ENCODE measurements at places on chromosomes 16 and 17.
A peak's percentile ranks its signal among the peaks of the same experiment; 100 is the strongest.

GRCh38 chr16:77937473-77938149, 84.7 kb upstream of the CLEC3A start:
- DNase-seq = no peak

GRCh38 chr17:35056013-35056412, 7.5 kb downstream of the RFFL start:
- DNase-seq = no peak

GRCh38 chr17:73759324-73759723, 115.1 kb upstream of the SDK2 start:
- DNase-seq = no peak

GRCh38 chr17:930258-930657, 49.3 kb downstream of the NXN start:
- DNase-seq = no peak

DNA sequence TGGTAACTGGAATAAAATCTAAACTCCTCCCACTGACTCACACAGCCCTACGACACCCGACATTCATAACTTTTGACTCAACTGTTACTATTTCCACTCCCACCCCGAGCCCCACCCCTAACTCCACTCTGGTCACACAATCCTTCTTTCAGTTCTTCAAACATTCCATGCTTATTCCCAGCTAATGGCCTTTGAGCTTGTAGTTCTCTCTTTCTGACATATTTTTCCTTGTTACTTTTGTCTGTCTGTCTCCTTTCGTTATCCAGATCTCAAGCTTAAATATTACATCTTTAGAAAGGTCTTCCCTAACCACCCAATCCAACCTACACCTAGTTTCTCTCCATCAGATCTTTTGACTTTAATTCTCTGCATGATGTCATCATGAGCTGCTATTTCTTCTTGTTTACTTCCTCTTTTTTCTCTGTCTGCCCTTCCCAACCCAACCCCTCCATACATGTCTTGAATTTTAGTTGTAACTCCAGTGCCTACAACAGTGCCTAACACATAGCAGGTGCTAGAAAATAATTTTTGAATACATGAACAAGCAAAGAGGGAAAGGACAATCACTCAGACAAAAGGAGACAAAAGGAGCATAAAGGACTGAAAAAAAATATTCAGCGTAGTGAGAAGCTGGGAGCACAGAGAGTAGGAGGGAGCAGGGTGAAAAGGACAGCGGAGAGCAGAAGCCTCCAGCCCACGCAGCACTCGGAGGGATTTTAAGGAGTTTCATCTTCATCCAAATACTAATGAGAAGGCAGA, 65.2 kb upstream of the SMIM36 start:
- no peak for DNase-seq

- DNase-seq = peak; percentile 73
Measured at GRCh38 chr16:30921748-30922419, 1.5 kb upstream of the FBXL19 start.

DNA sequence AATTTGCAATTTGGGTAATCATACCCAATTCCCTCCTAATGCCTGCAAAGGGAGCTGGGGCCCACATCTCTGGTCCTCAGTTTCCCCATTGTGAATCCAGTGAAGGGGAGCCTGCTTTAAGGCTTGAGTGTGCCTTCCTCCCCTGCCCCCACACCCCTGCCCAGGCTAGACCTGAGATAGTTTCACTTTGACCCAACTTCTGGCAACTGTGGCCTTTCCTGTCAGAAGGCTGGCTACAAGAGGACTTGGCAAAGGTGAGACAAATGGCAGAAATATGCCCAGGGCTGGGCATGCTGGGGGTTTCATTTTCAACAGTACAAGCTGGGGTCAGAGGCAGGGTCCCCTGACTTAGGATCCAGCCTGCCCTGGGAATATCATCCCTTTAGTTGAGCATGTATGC, 10.0 kb downstream of the SOCS1 start:
- no peak for DNase-seq

GRCh38 chr17:17877529-17878358, 41.0 kb upstream of the SREBF1 start:
- no peak for DNase-seq

DNA sequence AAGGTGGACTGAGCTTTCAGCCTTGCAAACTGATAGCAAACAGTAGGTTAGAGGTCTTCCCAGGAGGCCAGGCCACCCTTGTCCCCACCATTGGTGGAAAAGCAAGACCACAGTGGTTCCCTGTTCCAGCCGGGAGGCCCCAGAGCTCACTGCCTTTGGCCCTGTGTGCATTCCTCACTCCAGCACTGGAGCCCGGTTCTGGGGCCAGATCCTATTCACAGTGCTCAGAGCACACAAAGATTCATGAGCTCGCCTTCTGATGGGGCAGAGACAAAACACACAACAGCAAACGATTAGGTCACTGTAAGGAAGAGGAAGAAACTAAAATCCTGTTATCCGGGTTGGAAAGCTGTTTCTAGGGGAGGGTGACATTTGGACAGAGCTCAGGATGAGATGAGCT, 5.6 kb upstream of the PGS1 start:
- DNase-seq = no peak

DNA sequence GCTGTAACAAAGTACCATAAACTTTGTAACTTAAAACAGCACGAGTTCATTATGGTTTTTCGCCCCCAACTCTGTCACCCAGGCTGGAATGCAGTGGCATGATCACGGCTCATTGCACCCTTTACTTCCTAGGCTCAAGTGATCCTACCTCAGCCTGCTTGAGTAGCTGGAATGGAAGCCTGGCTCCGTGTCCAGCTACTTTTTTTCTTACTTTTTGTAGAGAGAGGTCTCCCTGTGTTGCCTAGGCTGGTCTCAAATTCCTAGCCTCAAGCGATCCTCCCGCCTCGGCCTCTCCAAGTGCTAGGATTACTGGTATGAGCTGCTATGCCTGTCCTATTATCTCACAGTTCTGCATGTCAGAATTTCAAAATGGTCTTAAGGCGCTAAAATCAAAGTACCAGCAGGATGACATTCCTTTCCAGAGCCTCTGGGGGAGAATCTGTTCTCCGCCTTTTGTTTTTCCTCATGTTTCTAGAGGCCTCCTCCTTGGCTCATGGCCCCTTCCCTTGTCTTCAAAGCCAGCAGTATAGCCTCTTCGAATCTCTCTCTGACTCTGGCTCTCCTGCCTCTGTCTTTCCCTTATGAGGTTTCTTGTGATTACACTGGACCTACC, 10.1 kb upstream of the PRM1 start:
- no peak for DNase-seq

DNA sequence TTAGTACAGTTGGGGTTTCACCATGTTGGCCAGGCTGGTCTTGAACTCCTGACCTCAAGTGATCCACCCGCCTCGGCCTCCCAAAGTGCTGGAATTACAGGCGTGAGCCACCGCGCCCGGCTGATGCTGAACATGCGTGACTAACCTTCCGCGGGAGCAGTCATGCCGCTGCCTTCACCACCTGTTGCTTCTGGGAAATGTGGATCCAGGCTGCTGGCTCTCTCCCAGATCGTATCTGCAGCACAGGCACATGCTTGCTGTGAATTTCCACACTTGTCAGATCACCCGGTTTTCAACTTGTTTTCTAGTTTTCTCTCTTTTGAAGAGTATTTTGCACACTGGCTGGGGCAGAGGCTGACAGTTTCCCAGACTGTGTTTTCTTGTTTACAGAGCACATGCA, 97.9 kb downstream of the ADCY9 start:
- no peak for DNase-seq

DNA sequence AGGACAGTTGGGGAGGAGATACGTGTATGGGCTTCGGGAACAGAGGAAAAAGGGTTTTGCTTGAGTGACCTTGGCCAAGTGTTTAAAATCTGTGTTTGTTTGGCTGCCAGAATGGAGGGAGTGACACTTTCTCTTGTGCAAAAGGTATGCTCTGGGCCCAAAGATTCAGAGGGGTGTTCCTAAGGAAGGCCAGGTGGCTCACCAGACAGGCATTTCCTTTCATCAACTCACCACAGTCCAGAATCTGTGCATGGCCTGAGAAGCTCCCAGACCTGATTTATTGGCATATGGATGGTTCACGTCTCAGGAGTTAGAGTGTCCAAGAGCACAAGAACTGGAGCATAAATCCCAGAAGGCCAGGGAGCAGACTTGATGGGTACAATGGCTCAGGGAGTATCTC, 53.4 kb upstream of the NLK start:
- no peak for DNase-seq

DNA sequence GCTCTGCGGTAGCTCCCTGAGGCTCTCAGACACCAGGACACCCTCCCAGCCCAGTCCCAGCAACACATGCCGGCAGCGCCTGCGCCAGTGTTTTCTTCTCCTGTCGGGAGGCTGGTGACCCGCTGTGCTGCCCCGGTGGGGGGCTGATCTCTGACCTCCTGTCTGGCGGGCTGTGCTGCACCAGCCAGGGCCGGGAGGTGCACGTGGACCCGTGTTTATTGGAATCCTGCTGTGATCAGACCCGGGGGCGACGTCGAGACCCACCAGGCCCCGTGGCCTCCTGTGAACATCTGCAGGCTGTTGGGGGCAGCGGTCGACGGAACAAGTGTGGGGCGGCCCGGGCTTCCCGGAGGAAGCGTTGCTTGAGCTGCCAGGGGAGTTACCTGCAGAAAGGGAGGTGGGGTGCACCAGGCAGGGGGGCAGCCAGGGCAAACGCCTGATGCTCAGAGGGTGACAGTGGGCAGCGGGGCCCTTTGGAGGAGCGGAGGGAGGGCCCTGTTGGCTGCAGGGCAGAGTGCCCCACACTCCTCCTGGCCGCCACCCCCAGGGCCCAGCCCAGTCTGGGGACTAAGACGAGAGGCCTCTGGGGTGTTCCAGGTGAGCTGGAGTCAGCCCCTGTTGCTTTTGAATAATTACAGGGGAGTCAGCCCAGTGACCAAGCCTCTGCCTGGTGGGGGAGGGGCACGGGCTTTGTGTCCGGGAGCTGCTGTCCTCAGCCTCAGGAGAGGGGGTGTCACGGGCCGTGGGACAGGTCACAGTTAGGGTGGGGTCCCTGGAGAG, 2.3 kb upstream of the SSTR5 start:
- no peak for DNase-seq

DNA sequence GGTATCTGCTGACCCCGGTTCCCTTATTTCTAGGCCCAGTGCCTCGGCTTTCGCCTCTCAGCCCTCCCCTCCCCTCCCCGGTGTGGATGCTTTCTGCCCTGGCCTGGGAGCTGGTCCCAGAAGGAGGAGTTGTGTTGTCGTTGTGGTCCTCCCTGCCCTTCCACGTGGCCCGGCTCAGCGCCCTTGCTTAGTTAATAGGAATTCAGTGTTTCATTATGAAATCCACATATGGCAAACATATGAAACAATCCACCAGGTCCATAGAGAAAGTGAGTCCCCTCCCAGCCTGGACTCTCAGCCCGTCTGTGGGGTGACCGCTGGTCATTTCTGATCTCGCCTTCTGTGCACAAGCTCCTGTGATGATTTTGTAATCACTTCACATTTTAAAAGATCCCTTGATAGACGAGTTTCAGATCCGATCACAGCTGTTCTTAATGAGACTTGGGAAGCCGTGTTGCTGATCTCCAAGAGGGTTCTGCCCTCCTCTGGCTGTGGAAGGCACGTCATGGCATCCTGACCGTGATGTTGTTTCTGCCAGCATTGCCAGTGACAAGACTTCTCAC, 112.1 kb downstream of the BANP start:
- DNase-seq = no peak

DNA sequence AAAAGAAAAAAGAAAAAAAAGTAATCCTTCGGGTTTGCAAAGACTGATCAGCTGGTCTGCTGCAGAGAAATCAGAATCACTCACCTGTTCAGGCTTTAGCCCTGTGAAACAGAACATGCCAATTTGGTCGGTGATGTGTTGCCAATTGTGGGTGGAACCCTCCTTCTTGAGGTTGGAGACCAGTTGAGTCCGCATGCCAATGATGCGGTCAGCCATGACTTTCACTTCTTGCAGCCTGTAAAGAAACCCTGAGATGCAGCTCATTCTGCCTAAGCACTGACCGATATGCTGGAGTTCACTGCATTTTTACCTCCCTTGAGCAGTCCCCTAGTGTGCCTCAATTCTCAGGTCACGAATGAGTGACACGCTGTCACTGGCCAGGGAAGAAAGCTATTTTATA, 24.8 kb upstream of the SLC38A7 start:
- no peak for DNase-seq

- DNase-seq = no peak
Measured at GRCh38 chr17:49104511-49105074, 28.0 kb upstream of the B4GALNT2 start.

- no peak for DNase-seq
Measured at GRCh38 chr16:68339214-68339613, 28.4 kb downstream of the PRMT7 start.

- DNase-seq = no peak
Measured at GRCh38 chr17:19291646-19292376, 54.6 kb downstream of the EPN2 start.

GRCh38 chr17:81870131-81870980, 781 bp downstream of the ARHGDIA start:
- no peak for DNase-seq

GRCh38 chr17:73949903-73950592, 253.4 kb upstream of the RPL38 start:
- no peak for DNase-seq

- no peak for DNase-seq
Measured at GRCh38 chr17:63533433-63534077, 10.4 kb downstream of the KCNH6 start.

- DNase-seq = no peak
Measured at GRCh38 chr16:12062343-12063003, 85.9 kb downstream of the SNX29 start.

DNA sequence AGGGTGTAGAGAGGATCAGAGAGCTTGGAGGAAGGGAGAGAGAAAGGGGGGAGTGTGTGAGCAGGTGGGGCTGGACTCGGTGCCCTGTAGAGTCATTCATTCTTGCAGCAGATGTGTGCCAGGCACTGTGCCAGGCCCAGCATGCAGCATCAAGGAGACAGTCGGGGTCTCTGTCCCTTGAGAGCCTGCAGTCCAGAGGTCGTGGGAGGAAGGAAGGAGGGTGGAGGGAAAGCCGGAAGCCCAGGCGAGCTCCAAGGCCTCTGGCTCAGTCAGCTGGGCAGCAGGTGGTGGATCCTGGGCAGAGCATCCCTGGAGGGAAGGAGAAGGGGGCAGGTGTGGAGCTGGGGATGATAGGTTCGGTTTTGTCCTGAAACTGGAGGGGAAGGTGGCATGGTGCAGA, 27.5 kb downstream of the EPN2 start:
- DNase-seq = no peak

DNA sequence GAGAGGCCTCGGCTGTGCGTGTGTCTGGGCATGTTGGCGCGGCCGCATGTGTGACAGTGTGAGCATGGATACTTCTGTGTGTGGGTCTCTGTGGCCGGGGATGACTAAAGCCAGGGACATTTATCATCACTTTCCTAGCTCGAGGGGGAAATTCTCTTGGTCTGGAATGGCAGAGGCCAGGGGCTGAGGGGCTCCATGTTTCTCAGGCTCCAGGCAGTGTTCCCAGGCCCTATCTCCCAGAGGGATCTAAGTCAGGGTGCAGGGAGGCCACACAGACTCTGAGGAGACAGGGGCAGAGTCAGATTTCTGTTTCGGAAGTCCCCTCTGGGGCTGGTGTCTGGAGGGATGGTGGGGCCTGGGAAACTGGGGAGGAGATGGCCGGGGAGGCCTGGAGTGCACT, 23.7 kb upstream of the SPNS2 start:
- no peak for DNase-seq

GRCh38 chr17:8503807-8504206, 68.1 kb downstream of the NDEL1 start:
- no peak for DNase-seq
